ENCODE measurements at places on chromosomes 1 and 21.

- no peak for DNase-seq
Observed at GRCh38 chr1:30903343-30904034, 5.1 kb downstream of the SDC3 start.

DNA sequence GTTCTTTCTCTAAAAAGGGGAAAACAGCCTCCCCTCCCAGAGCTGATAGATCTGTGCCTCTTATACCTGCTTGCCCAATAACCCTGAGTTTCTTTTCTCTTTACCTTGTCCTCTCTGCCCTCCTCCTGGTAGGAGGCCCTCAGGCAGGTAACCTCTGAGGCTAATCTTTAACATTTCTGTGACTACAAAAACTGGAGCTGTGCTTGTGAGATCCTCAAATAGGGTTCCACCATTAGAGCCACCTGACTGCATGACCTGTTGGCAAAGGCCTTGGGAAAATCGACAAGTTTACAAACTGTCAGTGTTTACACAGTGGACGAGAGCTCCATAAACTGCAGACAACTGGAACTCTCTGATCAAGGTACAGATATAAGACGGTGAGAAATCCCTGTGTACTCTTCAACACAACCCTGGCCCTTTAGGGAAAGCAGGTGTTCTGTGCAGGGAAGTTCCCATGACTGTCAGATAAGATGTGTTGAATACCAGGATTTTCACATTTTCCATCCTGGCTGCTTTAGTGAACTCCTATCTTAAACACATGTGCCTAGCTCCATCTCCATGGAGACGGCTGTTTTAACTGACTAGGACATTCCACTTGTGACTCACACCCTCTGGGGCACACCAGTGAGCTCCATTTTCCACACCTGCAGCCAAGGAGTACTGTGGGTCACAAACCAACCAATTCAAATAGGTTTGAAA lies 38.3 kb downstream of the ECE1 start:
- DNase-seq, result no peak

DNA sequence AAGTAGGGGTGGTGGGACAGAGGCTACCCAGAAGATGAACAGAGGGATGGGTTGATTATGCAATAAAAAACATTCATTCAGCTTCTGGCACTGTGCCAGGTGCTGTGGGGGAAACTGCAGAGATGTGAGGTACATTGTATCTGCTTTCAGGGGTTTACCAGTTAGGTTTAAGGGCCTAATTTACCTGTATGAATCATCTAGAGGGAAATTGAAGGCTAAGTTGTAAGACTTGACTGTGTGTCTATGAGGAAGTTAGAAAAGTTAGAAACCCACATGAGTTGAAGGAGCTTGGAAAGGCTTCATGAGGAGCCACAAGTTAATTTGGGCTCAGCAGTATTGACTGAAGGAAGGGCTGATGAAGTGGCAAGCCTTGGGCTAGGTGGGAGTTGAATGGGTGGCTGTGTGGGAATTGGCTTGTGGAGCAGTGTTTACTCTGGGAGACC lies 36.7 kb upstream of the APOBEC4 start:
- DNase-seq, result no peak

DNA sequence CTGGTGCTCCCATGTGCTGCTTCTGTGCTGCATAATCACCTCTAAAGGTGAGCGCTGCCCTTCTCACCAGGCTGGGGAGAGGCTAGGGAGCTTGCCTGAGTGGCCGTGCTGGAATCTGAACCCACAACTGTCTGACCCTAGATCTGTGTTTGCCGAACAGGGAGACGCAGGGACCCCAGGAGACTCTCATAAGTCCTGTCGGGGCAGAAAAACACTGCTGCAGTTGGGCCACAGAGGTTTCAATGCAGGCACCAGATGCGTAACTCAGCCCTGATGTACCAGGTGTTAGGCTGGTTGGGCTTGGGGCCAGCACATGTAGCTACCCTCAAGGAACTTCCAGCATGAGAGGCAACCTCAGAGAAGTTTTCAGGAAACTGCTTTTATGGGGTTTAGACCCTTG lies 49.5 kb upstream of the DMRTB1 start:
- no peak for DNase-seq

- no peak for DNase-seq
Observed at GRCh38 chr1:198943484-198944187, 304.8 kb downstream of the PTPRC start.

- DNase-seq, result no peak
Observed at GRCh38 chr21:17146426-17146825, 366.4 kb upstream of the CXADR start.
